ENCODE measurements at places on chromosomes 3 and 15.

- no peak for DNase-seq
Measured at GRCh38 chr3:101778385-101779046, 495 bp upstream of the NXPE3 start.

DNA sequence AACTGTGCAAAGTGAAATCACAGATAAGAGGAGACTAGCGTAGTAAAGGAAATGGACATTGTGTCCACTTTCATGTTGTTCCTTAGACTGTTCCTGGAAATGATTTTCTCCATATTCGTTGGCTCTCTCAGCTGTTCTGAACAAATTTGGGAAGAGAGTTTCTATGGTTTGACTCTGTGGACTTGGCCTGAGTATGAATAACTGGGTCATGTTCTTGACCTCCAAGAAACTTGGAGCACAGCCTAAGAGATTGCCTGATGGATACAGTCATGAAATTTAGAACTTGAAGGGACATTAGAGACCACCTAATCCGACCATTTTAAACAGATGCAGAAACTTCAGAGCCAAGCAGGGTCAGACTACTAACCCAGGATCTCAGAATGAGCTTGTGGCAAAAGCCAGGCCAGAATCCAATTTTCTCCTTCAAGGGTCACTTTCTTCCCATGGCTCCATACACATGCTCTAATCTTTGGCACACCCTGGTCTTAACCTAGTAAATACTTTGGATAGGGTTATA, 430.4 kb downstream of the RBMS3 start:
- no peak for DNase-seq

DNA sequence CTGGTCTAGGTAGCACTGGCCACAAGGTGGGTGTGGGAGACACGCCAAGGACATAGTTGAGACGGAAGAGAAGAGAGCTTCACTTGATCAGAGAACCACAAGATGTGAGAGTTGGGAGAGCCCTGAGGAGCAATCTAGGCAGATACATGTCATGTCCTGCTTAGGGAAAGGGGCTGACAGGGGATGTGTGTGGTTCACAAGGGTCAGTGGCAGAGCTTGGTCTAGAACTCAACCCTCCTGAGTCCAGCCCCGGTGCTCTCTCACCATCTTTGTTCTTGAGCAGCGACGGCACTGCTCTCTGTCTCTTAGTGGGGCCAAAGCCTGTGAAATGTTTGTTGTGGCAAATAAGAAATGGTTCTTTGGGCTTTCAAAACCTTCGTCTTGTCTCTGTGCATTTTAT, 243.5 kb upstream of the ROPN1 start:
- no peak for DNase-seq

- DNase-seq: no peak
Measured at GRCh38 chr15:63849906-63850305, 16.2 kb upstream of the HERC1 start.

- DNase-seq: peak; percentile 76
Measured at GRCh38 chr3:48548729-48549705, 7.6 kb downstream of the PFKFB4 start.

GRCh38 chr3:53230789-53231188, 25.0 kb downstream of the TKT start:
- DNase-seq: no peak

DNA sequence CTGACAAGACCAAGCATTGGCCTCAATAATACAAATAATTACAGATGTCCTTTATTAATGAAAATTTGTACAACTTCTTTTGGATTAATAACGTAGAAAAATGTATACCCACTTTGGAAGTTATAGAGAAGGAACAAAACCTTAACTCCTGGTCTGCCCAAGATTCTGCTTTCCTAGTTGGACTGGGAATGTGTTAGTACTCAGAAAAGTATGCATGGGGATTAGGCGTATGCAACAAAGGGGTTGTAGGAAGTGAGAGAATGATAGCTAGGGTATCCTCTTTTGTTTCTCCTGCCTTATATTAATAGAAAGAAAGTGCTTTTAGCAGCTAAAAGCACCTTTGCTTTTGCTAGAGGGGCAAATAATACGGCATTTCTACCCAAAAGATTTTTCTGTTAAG, 116.2 kb upstream of the LRRFIP2 start:
- no peak for DNase-seq

- no peak for DNase-seq
Measured at GRCh38 chr15:51191766-51192165, 97.1 kb upstream of the TNFAIP8L3 start.

GRCh38 chr15:91444656-91445055, 344.6 kb downstream of the SV2B start:
- DNase-seq: no peak

DNA sequence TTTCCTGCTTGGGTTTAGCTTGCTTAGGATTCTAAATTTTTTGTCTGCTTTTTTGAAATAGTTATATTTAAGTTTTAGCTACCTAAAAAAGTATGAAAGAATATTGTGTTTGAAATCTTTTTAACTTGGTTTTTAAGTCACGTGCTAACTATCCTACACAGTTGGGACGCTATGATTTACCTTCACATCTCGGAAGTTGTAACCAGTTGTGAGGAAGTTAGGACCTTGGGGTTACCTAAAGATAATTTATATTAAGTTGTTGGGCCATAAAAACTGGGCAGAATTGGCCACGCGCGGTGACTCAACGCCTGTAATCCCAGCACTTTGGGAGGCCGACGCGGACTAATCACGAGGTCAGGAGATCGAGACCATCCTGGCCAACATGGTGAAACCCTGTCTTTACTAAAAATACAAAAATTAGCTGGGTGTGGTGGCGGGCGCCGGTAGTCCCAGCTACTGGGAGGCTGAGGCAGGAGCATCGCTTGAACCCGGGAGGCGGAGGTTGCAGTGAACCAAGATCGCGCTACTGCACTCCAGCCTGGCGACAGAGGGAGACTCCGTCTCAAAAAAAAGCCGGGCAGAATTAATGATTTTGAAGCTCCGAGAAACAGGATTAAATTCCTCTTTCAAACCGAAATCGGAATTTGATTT, 1.0 kb downstream of the ZFAND6 start:
- DNase-seq: no peak

- no peak for DNase-seq
Measured at GRCh38 chr3:175316799-175317198, 457.7 kb downstream of the NAALADL2 start.

- no peak for DNase-seq
Measured at GRCh38 chr3:12230406-12230805, 58.5 kb upstream of the PPARG start.

DNA sequence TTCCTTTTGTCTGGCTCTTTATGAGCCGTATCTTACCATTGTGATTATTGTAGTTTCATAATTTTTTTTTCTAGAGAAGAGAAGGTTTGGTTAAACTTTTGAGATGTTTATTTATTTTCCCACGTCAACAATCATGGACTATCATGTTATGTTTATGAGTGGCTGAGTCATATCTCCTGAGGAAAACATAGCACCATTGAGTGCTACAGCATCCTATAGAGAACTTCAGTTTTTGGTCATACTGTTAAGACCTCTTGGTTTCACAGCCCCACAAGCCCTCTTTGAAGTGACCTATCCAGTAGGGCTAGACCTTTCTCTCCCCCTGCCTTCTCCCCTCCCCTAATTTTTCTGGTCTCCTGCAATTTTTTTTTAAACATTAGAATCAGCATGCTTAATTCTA, 20.8 kb downstream of the PIK3CA start:
- DNase-seq: no peak

DNA sequence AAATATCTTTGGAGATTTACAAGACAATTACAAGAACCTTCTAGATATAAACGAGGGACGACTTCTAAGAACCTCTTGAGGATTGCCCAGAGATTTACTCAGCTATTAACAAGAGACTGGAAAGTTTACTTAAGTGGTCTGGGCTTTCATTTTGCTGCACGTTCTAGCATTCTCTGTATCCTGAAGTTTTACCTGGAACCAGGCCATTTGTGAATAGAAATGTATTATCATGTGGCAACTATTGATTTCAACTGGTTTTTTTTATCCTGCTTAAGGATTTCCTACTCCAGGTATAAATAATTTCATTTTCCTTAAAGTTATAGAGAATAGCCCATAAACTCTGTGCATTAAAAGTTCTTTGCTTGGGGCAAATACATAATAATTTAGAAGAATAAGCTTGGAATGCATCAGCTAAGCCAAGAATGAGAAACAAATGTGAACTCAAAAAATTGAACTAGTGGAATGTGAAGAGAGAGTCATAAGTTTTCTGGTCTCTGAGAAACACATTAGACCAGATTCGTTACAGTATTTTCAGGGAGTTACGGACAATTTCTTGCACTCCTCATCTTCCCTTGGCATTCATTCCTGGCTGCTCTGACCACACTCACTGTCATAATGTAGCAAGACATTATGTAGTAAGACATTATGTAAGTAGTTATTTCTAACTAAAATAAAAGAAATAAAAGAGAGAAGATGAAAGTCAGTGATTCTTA, 1.3 kb downstream of the AQP9 start:
- DNase-seq: no peak

DNA sequence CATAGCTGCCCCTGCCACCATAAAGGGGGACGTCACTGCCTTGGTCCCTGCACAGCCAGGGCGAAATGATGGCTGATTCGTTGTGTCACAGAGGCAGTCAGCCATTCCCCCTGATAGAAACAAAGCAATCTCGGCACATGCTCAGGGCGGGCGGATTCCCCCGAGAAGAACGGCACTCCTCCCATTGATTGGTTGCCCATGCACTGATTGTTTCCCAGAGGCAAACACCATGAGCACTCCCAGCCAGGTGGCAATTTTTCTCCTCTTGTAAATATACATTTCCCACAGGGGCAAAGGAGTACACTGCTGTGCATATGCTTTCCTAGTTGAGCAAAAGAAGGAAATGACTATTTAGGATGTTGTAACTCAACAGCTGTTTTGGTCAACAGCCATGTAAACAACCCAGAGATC, 56.5 kb downstream of the KY start:
- DNase-seq: no peak

- no peak for DNase-seq
Measured at GRCh38 chr3:177597311-177598096, 400.2 kb upstream of the TBL1XR1 start.

DNA sequence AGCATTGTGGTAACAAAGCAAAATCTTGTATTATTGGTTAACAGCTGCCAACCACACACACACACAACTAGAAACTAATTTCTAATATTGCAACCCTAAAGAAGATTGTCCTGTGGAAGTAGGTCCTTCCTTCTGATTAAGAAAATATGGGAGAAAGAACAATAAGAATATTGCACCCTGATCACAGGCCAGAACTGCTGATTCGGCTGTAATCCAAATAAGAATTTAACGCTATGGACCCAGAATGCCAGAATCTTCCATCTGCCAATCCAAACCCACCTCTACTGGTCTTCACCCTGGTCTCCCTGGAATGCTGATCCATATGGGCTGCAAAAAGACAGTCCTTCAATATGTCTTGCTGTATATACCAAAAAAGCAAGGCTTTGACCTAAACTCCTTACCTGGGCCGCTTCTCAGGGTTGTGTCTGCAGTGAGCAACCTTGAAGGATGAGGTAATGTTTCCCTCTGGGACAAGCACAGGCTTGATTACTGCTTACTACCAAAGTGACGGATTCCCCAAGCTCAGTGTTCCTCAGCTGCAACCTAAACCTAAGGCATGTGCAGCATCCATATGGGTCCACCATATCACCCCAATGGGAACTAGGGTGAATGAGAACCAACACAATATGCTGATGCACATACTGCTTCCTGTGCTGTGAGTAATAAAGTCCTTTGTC, 8.0 kb downstream of the CCDC14 start:
- DNase-seq: no peak

DNA sequence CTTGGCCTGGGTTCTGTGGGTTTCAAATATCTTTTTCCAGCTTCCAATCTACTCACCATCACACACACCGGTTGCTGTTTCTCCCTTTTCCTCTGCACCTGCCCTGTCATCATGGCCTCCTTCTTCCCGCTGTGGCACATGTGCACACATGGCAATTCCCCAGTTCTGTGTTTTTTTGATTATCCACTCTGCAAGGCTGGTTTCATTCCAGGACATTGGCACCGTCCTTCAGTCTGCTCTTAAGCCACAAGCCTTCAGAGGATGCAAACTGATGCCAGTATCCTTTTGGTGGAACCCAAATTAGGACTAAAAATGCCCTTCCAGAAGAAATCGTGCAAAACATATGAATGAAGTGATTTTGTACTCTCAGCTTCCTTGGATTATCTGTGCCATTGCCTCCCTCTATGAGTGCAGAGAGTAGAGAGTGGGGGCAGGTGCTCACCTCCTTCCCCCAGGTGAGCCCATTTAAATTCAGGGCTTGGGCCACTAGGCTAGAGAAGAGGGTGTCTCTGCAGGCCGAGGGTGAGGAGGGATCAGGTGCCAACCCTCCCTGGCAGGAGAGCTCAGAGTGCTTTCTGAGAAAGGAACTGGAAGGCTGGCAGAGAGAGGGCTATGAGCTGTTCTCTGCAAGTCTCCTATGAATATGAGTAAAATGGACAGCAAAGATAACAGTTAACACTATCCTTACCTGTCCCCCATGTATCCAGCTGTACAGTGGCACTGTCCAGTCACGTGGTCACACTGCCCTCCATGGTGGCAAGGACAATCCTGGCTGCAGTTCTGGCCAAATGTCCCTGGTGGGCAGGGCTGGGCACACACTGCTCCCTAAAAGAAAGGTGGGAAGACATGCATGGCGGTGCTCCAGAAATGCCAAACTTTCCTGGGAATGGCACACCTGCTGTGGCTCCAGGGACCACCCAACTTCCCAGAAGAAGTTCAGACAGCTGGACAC, 100.8 kb downstream of the RAB11A start:
- DNase-seq: no peak

- DNase-seq: no peak
Measured at GRCh38 chr3:57852896-57853295, 96.8 kb downstream of the SLMAP start.

Data from stimulated activated CD8-positive, alpha-beta memory T cell treated with anti-CD3 and anti-CD28 coated beads, Interleukin-2, amount 100 ng/mL, for 48 hours (primary cell).